ENCODE measurements at places on chromosomes 12 and 14.
A peak's percentile ranks its signal among the peaks of the same experiment; 100 is the strongest.

GRCh38 chr12:10722502-10722904, 620 bp downstream of the YBX3 start:
- no peak for DNase-seq

DNA sequence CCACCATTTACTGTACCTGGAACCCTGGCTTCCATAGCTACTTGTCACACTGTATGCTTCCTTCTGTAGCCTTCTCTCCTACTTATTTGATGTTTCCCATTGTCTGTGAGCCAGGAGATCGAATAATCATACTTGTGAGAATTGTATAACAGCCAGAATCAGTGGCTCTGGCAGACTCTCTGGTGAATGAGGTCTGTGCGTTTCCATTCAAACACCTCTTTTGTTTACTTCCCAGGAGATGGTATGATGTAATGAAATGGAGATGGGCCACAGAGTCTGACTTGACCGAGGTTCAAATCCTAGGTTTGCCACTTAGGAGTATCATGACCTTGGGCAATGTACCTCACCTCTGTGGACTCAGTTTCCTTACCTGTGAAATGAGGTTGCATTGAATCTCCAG, 35.7 kb upstream of the CLMN start:
- no peak for DNase-seq

DNA sequence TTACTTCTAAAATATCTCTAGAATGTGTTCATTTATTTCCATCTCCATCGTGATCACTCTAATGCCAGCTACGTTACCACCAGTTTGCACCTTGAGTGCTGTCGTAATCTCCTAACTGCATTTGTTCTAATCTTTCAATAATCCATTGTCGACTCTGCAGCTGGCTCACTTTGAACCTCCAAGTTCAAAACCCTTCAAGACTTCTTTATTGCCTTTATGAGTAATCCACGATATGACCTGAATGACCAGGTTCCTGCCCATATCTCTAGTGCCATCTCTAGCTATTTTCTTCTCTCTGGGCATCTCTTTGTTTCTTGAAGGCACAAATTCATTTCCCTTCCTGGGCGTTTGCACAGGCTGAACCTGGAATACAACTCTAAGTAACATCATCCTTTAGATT, 76.7 kb downstream of the SRGAP1 start:
- no peak for DNase-seq

DNA sequence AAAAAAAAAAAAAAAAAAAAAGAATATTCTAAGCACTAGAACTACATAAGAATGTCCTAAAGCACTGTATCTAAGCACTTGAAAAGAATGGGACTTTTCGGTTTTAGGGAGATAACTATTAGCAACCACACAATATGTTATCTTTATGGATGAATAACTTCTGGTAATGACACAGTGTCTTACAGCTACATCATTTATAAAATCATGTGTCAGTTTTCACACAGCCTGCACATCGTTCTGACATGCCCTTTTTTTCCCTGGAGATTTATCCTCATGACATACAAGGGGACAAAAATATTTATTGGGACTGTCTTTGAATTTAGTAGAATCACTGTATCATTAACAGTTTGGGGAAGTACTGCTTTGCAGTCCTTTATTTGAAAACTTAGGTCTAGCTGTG, 17.3 kb downstream of the TMEM19 start:
- DNase-seq: no peak

DNA sequence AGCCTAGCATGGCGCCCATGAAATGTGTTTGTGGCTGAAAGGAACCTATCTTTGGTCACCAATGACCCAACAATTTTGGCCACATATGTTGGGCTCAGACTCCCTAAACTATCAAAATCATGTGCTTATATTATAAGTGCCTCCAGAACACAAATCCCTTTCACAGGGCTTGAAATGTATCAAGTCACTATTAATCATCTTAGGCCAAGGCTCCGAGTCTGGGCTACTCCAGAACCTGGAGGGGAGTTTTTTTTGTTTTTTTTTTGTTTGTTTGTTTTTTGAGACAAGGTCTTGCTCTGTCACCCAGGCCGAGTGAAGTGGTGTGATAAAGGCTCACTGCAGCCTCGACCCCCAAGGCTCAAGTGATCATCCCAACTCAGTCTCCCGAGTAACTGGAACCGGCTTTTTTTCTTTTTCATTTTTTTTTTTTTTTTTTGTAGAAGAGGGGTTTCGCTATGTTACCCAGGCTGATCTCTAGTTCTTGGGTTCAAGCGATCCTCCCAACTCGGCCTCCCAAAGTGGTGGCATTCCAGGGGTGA, 989 bp upstream of the DRAM1 start:
- DNase-seq: no peak

DNA sequence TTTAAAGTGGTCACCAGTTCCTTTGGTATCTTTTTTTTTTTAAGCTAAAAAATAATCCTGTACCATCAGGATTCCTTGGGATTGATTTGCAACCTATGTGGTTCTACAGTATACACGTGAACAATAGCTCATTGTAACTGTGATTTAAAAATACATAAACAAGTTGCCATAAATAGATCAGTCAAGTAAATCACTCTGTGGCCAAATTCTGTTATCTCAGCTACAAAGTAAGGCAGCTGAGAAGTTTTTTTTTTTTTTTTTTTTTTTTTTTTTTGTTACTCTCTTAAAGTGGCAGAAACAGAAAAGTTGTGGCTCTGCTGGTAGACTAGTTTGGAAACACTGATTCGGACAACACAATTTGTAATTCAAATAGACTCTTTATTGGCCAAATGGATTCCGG, 104.5 kb downstream of the PRICKLE1 start:
- no peak for DNase-seq

- no peak for DNase-seq
These were observed 90.8 kb downstream of the PRKAB1 start for GRCh38 chr12:119758722-119759121.

GRCh38 chr12:88624911-88625310, 44.6 kb upstream of the KITLG start:
- DNase-seq: no peak

DNA sequence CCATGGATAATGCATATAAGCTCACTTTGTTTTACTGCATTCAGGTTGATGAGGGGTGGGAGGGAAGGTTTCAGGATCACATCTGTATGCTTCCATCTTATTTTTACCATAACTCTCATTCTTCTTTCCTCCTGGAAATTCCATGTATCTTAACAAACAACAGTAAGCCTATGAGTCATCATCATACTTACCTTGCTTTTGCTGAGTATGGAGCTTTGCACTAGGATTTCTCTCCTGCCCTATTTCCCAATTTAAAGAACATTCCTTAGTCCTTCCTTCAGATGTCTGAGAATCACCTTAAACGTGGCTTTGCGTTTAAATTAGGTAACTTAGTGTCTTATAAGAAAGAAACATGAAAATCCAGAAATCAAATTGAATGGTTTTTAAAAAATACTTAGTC, 1.6 kb upstream of the CLEC14A start:
- no peak for DNase-seq

GRCh38 chr14:78399316-78399889, 229.2 kb downstream of the NRXN3 start:
- DNase-seq: no peak

GRCh38 chr12:131542351-131542750, 168.5 kb upstream of the SFSWAP start:
- DNase-seq: no peak

DNA sequence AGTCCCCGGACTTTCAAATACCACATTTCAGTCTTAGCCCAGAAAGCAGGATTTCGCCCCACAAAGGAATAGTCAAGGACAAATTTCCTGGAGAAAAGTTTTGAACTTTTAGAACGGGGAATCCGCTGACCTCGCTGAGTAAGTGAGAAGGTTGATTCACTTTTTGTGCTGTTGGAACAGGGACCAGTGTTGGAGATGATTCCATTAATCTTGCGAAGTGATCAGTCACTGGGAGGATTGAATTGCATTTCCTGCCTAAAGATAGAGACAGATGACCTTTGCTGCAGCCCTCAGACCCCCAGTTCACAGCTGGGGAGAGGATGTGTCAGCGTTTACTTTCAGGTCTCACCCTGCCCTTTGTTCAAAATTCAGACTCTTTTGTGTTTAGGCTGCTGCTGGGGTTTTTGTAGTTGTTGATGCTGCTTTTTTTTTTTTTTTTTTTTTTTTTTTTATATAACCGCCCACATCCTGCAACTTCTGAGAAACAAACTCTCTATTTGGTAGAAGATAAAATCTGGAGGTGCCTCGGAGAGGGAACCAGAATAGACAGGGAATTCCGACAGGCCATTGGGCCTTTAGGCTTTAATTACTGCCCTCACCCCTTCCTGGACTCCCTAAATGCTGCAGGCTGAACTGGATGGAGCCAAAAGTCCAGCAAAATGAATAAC, 9.8 kb upstream of the KDM2B start:
- DNase-seq: no peak

- peak; percentile 58 for DNase-seq
These were observed 12.2 kb downstream of the ITPK1 start for GRCh38 chr14:93103392-93104080.

- DNase-seq: no peak
These were observed 24.4 kb downstream of the SLC8B1 start for GRCh38 chr12:113310489-113310888.

- DNase-seq: no peak
These were observed 285.3 kb downstream of the PDZRN4 start for GRCh38 chr12:41473441-41473840.

GRCh38 chr14:32900547-32900946, 38.1 kb upstream of the NPAS3 start:
- DNase-seq: no peak

- no peak for DNase-seq
These were observed 32.7 kb downstream of the VCPKMT start for GRCh38 chr14:50083467-50084337.

DNA sequence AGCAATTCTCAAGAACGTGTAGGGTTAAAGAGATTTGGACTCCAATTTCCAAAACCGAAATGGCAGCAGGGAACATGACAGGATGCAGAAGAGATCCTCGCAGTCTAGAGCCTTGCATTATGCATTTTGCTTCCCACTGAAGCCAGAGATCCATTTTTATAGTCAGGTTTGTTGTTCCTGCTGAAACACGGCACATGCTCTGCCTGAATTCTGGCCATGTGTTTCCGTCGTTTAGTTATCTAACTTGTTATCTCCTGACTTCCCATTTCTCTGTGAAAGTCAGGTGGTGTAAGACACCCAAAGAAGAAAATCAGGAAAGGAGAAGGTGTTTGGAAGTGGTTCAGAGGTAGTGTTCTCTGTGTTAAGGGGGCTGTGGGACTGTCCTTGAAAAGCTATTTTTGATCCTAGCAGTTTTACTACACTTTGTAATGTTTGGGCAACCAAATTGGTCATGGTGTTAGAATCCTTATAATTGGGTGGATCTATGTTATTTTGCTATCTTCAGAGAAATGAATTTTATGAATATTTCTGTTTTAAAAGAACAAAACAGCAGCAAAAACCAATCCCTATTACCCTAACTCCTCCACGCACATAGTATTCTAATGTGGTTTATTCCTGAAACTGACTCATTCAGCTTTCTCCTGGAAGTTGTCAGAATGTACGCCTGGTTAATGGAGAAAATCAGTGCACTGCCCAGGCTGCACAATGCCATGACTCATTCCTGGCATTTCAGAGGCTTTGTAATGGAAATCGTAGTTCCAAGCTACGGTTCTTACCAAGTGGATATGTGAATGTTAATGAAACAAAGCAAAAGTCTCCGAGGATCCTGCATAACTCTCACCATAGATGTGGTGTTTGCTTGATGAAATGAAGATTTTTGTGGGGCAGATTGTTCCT, 110.1 kb downstream of the SAMD4A start:
- DNase-seq: no peak

- DNase-seq: no peak
These were observed 7.6 kb downstream of the ADSS1 start for GRCh38 chr14:104731320-104732294.

- no peak for DNase-seq
These were observed 300.1 kb downstream of the C12orf50 start for GRCh38 chr12:87728931-87729593.

DNA sequence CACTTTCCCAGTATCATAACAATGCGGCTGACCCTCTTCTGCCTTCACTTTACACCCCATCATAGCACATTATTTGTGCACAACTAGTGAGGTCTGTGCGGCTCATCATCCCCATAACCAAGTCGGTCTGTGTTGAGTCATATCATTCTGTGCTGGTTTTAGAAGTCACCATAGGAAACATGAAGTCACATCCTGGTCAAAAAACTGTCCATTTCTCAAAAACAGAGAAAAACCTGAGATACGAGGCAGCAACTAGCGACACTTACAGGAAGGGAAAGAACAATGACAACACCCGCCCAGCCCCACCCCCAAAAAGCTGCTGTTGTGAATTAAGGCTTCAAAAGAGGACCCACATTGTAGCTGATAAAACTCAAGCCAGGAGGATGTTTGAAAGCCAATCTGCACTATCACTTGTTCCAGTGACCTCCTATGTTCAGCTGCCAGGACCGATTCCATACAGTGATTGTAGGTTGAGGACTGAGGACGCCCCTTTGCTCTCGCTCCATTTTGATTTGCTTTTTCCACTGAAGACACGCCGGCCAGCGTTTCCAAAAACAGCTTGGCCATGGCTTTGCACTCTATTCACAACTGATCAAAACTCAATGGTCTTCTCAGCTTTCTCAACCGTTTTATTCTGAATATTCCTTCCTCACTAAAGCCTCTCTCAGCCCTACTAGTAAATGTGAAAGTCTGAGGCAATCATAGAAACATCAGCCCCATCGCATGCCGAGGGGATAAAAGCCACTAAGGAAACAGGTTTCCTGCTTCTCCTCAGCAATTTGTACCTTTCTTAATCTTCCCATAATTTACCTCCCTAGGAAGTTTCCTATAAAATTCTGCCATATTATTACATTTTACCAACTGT, 87.5 kb downstream of the DUSP16 start:
- DNase-seq: no peak

DNA sequence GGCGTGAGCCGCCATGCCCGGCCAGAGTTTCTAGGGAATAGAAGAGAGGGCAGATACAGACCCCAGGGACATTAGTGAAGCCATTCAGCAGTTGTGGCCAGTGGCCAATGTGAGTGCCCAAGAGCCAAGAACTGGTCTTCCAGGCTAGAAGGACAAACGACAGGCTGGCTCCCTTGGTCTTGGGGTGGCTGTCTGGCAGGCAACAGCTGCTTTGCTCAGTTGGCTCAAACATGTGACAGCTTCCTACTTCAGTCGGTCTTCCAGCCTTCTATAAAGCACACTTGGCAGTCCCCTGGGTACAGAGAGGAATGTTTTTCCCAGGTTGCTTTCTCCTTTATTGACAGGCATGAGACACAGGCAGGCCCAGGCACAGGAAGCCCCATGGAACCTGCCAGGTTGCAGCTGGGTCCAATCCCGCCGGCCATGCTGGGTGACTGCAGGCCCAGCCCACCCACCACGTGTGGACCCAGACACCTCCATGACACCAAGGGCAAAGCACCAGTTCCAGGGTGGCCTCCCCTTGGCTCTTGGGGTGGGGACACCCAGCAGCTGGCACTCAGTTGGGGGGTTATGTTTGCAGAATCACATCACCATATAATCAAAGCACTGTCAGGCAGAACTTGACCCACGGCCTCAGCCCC, 15.4 kb downstream of the CHGA start:
- no peak for DNase-seq

DNA sequence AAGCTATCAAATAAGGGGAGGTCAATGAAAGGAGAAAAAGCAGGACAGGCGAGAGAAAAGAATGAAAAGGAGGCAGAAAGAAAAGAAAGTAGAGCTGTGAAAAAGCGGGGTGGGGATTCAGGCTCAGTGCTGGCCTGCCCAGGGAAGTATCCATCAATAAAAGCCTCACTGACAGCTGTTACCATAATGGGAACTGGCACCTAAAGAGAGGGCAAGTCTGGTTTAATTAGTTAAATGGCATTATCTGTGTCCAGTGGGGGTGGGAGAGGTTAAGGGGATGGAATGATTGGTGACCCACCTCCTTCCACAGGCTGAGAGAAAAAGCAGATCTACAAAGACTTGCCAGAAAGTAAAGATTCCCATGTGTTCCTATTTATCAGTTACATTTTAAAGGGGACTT, 7.4 kb downstream of the SALL2 start:
- DNase-seq: no peak

GRCh38 chr14:94485944-94486841, 10.2 kb upstream of the SERPINA9 start:
- DNase-seq: peak; percentile 56

Measured in DMS153 (cell line).